Left ventricle myocardium superior (tissue), 1 donor: ENCODE measurements at places on chromosomes 3 and 15. TPM values are rescaled to one million over a fixed set of nuclear protein-coding genes. Genes with fewer than 3 reads are reported as not detected.

Gene CCDC9B
- 169 TPM for total RNA-seq

Gene CLPX
- total RNA-seq, result 58.3 TPM

Gene GABRA5
- total RNA-seq, result not detected

GRCh38 chr3:124463234-124463633 is 267.0 kb upstream of the UMPS start:
- no peak for DNase-seq

DNA sequence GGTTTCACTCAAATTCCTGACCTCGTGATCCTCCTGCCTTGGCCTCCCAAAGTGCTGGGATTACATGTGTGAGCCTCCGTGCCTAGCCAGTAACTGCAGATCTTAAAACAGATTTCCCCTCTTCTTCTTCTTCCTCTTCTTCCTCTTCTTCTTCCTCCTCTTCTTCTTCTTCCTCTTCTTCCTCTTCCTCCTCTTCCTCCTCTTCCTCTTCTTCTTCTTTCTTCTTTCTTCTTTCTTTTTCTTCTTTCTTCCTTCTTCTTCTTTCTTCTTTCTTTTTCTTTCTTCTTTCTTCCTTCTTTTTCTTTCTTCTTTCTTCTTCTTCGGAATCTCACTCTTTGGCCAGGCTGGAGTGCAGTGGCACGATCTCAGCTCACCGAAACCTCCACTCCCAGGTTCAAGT is 7.8 kb downstream of the USP3 start:
- no peak for DNase-seq

DNA sequence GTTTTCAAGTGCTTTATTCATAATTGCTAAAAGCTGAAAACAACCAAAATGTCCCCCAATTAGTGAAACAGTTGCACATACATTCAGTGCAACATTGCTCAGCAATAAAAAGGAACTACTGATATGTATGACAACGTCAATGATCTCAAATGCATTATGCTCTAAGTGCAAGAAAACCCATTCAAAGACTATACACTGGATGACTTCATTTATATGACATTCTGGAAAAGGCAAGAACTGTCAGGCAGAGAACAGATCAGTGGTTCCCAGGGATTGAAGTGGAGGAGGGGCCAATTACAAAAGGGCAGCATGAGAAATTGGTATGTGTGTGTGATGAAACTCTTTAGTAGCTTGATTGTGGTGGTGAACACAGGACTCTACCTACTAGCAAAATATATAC is 585.6 kb downstream of the TBL1XR1 start:
- DNase-seq, result no peak

DNA sequence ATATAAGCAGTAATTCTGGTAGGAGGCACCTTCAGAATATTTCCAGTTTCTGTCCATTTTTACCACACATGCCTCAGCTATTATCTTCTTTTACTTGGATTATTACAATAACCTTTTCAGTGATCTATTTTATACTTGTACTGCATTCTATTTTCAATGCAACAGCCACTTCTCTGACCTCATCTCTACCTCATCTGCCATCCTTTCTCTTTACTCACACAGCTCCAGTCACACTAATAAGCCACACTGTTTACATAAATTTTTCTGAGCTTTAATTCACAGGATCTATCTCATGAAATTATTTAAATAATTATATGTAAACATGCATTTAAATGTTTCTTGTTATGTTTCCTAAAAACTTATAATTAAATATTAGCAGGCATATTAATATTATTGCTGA is 47.3 kb upstream of the BCHE start:
- no peak for DNase-seq

DNA sequence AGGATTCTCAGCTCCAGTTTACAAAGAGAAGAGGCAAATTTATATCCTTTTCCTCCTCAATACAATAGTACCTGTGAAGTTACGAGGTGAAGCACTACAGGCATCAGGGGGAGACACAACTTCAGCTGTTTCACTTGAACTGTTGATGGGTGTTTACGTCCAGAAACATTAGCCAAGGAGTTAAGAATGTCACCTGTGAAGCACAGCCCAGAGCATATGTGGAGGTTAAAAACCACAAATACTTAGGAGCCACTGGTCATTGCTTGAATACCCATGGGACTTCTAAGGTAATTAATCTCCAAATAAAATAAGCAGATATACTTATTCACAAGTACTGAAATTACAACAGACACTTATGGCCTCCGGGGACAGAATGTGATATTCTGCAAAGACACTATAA is 246.5 kb downstream of the ULK4 start:
- no peak for DNase-seq
